ENCODE measurements at places on chromosomes 3 and 15.

DNA sequence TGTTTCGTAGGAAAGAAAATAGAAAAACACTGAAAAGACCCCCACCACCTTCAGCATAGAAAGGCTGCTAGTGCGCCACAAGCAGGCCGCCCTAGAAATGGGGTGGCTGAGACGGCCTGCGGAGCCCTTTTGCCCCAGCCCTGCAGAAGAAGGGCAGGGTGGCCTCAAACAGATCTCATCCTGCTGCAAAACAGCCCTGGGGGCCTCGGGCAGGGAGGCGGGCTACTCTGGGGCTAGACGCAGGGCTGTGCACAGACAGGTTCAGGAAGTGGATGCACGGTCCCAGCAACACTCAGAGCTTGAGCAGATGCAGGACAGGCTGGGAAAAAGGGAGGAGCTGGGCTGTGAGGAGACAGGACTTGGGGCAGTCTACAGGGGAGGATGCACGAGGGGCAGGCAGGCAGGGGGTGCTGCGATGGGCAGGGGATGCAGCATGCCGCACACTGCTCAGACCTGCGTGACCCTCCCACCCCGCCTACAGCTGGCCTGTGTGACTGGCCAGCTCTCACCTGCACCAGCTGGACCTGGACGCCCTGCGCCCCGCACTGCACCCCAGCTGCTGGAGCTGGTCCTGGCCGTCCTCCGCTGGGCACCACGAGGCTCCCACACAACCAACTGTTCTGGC is 34.3 kb downstream of the ZXDC start:
- no peak for DNase-seq

GRCh38 chr3:193829781-193830180 is 236.8 kb downstream of the OPA1 start:
- DNase-seq: peak; percentile 76

- no peak for DNase-seq
Measured at GRCh38 chr15:28981921-28982320, 96.1 kb downstream of the APBA2 start.

- DNase-seq: peak; percentile 95
Measured at GRCh38 chr3:191412759-191413158, 48.2 kb upstream of the PYDC2 start.

Data from HT1080 (cell line).